Activated naive CD4-positive, alpha-beta T cell treated with Interleukin-2 at 50 U/mL for 16 hours (primary cell): ENCODE measurements at places on chromosomes 1 and 21.

DNA sequence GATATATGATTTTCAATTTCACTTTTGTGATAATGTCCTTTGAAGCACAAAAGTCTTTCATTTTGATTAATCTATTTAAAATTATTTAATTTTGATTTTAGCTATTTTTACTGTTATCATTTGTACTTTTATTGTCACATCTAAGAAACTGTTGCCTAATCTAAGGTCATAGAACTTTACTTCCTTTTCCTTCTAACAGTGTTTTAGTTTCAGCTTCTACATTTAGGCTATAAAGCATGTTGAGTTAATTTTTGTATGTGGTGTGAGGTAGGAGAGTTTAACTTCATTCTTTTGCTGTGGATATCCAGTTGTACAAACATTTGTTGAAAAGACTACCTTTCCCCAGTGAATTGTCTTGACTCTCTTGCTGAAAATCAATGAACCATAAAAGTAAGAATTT lies 204.5 kb downstream of the TM2D1 start:
- DNase-seq = no peak

DNA sequence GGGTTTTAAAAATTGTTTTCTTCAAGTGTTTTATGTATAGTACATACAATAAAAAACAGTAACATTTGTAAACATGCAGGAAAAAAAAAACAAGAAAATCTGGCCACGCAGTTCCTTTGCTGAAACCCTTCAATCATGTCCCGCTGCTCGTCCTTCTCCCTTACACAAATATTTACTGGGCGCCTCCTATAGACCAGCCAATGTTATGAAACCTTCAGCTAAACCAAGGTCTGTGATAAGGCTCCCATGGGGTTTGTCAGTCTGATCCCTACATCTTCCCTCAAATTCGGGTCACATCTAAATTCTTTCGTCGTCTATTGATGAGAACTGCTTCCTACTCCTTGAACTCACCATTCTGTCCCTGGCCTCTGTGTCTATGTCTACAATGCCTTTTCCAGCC lies 583.9 kb downstream of the SMYD3 start:
- DNase-seq = no peak

- no peak for DNase-seq
Observed at GRCh38 chr1:36482724-36483388, at the start of gene CSF3R. Gene CSF3R (minus strand): TSS chr1:36482913. CDS start chr1:36479496, 3,417 bp downstream.

DNA sequence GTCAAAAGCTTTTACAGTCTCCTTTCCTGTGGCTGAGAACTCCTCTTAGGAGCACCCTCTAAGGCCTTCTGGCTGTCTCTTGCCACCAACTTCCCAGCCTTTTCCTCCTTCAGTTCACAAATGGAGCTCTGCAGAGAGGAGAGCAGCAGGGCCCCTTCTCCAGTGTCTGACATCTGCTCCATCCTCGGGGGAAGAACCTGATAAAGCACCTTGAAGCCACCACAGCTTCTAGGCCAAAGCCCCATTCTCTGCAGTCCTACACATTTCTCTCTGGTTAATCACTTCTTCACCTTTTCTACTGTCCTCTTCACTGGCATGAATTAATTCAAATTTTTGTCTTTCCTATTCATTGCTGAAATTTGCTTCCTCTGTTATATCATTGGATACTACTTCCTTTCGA lies 378.1 kb upstream of the POU3F1 start:
- DNase-seq = no peak

- no peak for DNase-seq
Observed at GRCh38 chr1:100358210-100358609, 5.9 kb downstream of the CDC14A start.

DNA sequence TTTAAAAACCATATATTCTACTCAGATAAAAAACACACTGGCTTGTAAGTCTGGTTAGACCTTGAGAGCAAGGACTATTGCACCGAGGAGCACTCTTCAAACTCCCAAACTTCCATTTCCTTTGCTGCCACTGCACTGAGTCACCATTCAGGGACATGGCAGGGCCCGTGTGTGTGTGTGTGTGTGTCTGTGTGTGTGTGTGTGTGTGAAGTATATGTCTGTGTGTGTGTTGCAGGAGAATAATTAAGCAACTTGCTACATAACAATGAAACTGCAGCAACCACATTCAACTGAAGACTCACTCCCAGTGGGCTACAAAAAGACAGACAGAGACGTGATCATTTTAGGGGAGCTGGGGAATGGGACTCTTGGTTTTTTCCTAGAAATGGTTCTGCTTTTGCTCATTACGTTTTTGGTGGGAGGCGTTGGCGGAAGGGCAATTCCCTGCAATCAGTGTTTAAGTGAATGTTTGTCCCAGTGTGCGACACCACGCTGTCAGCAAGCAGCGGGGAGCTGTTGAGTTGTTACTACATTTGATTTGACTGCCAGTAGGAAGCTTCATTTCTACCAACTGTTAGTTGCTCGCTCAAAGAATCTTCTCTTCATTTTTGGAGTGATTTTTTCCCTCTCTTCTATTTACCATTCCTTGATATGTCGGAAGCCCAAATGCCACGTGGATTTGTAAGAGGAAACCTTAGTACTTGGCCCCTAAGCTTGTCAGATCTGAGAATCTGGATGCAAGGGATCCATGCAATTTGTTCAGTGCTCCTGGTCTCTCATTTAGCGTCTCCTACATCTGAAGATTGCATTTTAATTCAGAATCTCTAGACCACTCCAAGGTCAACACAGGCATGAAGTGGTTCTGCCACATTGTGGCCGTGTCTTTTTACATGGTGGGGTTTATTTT lies 36.1 kb downstream of the ESRRG start:
- no peak for DNase-seq

DNA sequence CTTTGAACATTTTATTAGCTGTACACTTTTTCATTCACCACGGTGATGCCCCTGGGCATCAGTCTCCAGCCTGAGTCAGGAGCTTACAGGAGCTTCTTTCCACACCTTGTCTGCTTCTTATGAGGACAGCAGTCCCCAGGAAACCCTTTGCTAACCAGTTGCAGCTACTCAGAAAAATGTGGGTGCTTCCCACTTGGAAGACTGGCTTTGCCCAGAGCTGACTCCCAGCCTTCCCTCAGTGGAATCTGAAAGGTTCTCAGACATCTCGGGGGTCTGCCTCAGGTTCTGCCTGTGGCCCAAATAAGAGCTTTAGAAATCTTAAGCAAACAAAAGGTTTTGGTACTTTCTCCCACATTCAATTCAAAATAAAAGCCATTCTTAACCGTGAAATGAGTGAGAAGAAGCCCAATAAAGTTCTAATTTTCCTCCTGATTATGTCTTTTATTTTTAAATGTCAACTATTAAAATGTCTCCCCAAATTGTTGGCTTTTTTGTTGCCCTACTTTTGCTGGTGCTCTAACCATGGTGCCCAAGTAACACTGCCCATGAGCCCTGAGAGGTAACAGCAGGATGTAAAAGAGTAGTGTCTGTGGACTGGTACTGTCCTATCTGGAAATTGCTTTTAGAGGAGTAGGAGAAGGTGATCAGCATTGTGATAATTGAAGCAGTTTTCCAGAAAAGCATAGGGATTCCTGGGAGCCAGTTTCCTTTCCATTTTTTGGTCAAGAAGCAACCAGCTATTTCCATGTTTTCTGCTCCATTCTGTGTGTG lies 5.6 kb downstream of the C1orf53 start:
- no peak for DNase-seq

- DNase-seq = no peak
Observed at GRCh38 chr1:84621553-84621952, 47.3 kb upstream of the CTBS start.

DNA sequence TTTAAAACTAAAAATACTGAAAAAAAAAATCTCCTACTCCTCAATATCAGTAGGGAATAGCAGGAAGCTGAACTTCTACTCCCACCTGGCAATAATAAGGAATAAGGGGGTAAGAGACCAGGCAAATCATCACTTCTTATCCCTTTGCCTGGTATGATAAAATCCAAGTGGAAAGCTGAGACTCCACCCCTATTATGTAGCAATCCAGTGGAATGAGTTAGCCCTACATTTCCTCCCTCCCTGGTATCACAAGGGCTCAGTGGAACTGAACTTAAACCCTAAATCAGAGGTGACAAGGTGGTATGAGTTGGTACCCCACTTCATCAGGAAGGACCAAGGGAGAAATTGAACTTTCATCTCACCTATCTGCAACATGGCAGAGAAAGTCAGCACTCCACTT lies 25.7 kb downstream of the TRIM33 start:
- DNase-seq = no peak

DNA sequence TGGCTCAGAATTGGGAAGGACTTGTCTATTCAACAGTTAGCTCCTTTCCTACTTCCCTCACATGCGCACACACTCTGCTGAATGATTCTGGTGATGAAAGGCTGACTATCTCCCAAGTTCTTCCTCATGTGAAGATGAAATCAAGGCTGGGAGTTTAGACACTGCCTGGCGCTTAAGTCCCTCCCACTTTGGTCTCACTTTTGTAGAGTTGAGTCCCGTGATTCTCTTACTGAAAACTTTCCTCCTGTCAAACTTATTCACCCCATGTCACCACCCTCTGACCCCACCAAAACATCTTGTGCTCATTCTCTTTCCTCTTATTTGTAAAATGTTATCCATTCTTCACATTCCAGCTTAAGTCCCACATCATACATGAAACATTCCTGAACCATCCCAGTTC lies 8.4 kb upstream of the MRPS6 start:
- DNase-seq = no peak

GRCh38 chr1:220094016-220094911 lies at the start of gene IARS2:
Gene IARS2 (plus strand): TSS chr1:220094132. CDS start chr1:220094217, 85 bp downstream.
- DNase-seq = peak; percentile 94

- no peak for DNase-seq
Observed at GRCh38 chr1:178969226-178969987, 56.3 kb upstream of the FAM20B start.

GRCh38 chr1:182720463-182720862 lies 36.1 kb upstream of the RGS8 start:
- no peak for DNase-seq

DNA sequence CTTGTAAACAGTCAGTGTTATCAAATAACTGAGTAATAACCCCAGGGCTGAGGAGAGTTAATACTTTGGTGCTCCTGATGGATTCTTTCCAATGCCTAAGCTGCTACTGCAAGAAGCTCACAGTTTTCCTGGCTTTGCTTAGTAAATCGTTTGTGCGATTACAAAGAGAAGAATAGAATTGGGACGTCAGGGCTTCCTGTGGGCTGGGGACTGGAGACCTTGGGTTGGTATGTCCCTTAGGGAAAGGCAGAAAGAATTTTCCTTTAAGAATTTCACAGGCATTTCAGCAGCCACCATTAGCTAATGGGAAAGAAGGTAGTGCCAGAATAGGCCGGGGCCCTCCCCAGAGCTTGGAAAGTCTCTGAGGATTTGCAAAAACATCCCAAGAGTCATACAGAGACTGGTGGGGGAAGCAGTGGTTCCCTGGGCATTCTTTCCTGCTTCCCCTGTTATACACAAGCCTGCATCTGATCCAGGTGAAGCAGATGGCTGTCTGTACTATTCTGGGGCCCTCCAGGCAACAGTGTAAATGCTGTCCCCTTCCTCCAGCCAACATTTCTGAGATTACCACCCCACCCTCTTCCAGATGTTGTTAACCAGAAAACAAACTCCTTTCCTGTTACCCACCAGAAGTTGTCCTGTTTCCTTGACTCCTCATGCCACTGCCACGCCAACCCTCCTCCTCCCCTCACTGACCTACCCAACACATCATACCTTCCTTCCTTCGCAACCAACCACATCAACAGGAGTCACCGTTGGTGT lies 40.2 kb downstream of the PLXNA2 start:
- DNase-seq = no peak

DNA sequence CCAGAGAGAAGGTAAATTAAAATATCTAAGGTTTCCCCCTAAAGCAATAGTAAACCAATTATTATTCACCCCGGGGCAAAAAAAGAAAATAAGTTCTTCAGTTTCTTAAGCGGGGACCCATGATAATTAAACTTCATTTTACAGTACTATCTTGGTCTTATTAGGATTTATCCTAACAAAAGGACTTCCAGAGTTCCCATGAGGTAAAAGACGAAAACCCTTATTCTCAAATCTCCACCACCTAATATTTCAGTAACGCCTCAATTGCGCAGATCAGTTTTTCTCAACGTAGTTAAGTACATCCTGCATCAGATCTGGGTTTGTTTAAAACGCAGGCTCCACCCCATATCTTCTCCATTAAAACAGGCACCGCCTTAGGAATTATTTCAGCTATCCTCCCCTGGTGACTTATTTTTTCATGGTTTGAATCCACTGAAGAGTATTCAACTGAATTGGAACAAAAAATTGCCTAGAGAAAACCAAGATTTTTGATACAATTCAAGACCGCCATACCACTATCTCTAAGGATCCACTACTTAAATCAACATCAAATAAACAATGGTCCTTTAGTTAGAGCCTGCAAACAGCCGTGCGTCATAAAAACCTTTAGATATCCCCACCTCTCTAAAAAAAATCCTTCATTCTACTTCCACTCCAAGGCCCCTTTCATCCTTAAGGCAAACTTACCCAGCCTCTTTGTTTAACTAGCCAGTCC lies 1.7 kb downstream of the MCL1 start:
- no peak for DNase-seq

GRCh38 chr1:26752519-26752918 lies 35.2 kb upstream of the PIGV start:
- DNase-seq = no peak

DNA sequence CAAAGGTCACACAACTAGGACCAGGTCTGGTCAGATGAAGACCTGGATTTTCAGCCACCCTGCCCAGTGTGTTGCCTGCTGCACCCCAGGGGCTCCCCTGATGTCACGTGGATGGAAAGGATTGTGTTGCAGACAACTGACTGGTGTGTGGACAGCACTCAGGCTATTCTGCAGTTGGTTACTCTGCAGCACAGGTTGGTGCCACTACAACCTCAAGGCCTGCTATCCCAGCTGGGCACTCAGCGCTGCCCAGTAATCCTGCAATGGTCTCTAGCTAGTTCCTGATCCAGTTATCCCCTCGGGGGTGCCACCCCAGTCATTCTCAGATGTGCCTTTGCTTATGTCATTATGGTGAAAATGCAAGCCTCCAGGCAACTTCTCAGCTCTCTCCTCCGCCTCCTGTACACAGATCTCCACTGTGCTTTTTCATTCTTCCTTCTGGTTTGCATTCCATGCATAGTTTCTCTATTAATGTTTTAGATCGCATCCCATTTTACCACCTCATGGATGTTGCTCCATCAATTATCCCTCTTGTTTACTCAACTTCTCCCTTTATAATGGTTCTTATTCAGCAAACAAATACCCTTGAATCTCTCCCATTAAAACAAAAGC lies 503.2 kb upstream of the CAMK1G start:
- no peak for DNase-seq

- no peak for DNase-seq
Observed at GRCh38 chr1:44806025-44806703, 987 bp downstream of the DYNLT4 start.

DNA sequence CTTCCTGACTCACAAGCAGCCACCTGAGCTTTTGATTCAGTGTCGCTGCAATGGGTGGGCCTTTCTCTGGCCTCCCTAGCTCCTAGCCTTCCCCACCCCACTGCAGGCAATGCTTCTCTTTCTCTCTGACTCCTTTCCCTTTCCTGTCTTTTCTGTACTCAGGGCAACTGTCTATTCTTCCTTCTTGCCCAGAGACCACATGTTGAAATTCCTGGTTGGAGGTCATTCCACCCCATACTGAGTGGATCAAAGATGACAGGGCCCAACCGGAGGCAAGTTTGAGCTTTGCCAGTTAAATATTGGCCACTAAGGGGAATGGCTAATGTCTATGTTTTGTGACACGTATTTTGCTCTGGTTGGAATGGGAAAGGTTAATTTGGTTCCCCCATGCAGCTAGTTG lies 65.2 kb upstream of the ARID1A start:
- DNase-seq = no peak
